ENCODE measurements at places on chromosomes 7 and 10. TPM values are rescaled to one million over a fixed set of nuclear protein-coding genes. Genes with fewer than 3 reads are reported as not detected.

CTAGE8 gene
- total RNA-seq = not detected

DKK1 gene
- 74.7 TPM for total RNA-seq

GRCh38 chr10:114925587-114926586 is 12.1 kb upstream of the TRUB1 start:
- DNase-seq = peak; percentile 41

GRCh38 chr10:15857107-15857575 is 3.2 kb downstream of the MINDY3 start:
- no peak for DNase-seq

DNA sequence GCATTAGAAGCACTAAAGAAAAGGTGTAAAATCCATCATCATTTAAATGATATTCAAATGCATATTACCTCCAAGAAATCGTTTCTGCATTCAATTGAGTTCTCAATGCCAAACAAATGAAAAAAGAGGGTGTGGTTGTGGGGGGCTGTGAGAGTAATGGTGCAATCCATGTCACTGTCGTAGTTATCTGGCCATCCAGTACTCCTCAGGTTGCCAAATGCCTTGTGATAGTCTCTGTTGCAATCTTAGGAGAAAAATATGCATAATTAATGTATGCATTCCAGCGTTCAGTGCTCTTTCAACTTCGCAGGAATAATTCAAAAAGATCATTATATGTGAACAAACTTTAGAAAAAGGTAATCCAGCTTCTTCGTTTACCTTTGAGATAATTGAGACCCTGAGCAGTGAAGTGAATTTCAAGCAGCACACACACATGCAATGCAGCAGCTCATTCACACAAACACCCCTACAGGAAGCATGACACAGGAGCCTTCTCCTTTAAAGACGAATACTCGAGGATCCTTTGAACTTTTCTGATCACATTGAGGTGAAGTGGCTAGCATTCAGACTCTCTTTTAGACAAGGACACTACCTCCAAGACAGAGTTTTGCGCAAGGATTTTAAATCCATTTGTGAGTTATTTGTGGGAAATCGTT is 73.4 kb downstream of the OR13A1 start:
- DNase-seq = no peak

DNA sequence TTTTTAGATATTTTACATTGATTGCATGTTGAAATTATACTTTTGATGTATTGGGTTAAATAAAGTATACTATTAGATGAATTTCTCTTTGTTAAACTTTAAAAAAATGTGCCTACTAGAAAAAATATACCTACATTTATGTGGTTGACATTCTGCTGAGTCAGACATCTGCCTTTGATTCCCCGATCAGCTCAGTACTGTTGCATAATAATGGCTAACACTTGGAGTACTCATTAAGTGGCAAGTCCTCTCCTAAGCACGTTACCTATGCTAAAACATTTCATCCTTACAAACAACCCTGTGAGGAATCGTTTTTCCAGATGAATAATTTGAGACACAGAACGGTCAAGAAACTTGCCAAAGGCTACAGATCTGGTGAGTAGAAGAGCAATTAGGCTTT is 14.0 kb upstream of the SEM1 start:
- no peak for DNase-seq

Data from IMR-90 (cell line).